ENCODE measurements at places on chromosomes 11 and 22. TPM values are rescaled to one million over a fixed set of nuclear protein-coding genes. Genes with fewer than 3 reads are reported as not detected.

Gene FOLH1
- total RNA-seq, result not detected

Gene RPL3
- 4,267 TPM for total RNA-seq

Gene WNT11
- 0.94 TPM for total RNA-seq

Gene SLC7A4
- total RNA-seq, result not detected

Gene MRGPRX3
- total RNA-seq, result not detected

Gene OR10AG1
- not detected for total RNA-seq

Gene MMP13
- total RNA-seq, result not detected

Gene TEX54
- total RNA-seq, result 2.4 TPM

Gene LRRC4C
- not detected for total RNA-seq

Gene CARD18
- not detected for total RNA-seq

Gene PATZ1
- total RNA-seq, result 44.3 TPM

Gene SEPTIN5
- 20.9 TPM for total RNA-seq

Gene SPDYC
- total RNA-seq, result not detected

Gene FAM180B
- not detected for total RNA-seq

Gene DUSP8
- total RNA-seq, result 12.5 TPM

Gene FOLR3
- total RNA-seq, result 1.3 TPM

Gene HTR3A
- total RNA-seq, result 0.21 TPM

Gene PKNOX2
- under 0.01 TPM for total RNA-seq

Gene DERL3
- 1.7 TPM for total RNA-seq

Gene CD3D
- 122 TPM for total RNA-seq

Gene CASP12
- total RNA-seq, result not detected

Gene MS4A12
- not detected for total RNA-seq

Gene SNAP29
- 11.5 TPM for total RNA-seq

Gene SYNGR1
- total RNA-seq, result 6.5 TPM

Gene DRD4
- total RNA-seq, result 0.10 TPM

Gene IGLL1
- 0.31 TPM for total RNA-seq

Gene OR6T1
- total RNA-seq, result not detected

Gene TNNT3
- total RNA-seq, result 5.1 TPM

Gene ANO9
- 19.9 TPM for total RNA-seq

Gene MRGPRE
- total RNA-seq, result not detected

Gene IFTAP
- 2.7 TPM for total RNA-seq

Gene CCDC88B
- total RNA-seq, result 42.7 TPM

Gene PHOX2A
- total RNA-seq, result not detected

Gene OR52A5
- not detected for total RNA-seq

Gene NTM
- not detected for total RNA-seq

Gene SLC17A6
- total RNA-seq, result not detected

Gene CNGA4
- 0.21 TPM for total RNA-seq

Gene MMP12
- not detected for total RNA-seq

Gene KIF18A
- 6.2 TPM for total RNA-seq

Gene APOBEC3G
- total RNA-seq, result 31.3 TPM

Gene FAM181B
- under 0.01 TPM for total RNA-seq

Gene PRR5L
- 19.5 TPM for total RNA-seq

Gene OR2D3
- not detected for total RNA-seq

Gene CPT1B
- total RNA-seq, result 7.2 TPM

Gene HSPB2
- not detected for total RNA-seq

Gene UBQLNL
- total RNA-seq, result 0.52 TPM

Gene ADM2
- 0.31 TPM for total RNA-seq

Gene OR51B2
- total RNA-seq, result not detected

Gene SOX10
- not detected for total RNA-seq

Gene ASPHD2
- total RNA-seq, result 2.7 TPM

Gene RTCB
- total RNA-seq, result 80.3 TPM

Gene ANGPTL5
- 0.10 TPM for total RNA-seq

Gene OR4A16
- total RNA-seq, result not detected

Gene OR8D1
- under 0.01 TPM for total RNA-seq

Gene OR2D2
- total RNA-seq, result 0.10 TPM

Gene RCOR2
- not detected for total RNA-seq
